ENCODE measurements at places on chromosomes 1 and 21. TPM values are rescaled to one million over a fixed set of nuclear protein-coding genes. Genes with fewer than 3 reads are reported as not detected.

- DNase-seq, result peak; percentile 89
These were observed 1.8 kb upstream of the CSMD2 start for GRCh38 chr1:34166625-34167361.

- no peak for DNase-seq
These were observed 77.4 kb downstream of the S1PR1 start for GRCh38 chr1:101314244-101314643.

DNA sequence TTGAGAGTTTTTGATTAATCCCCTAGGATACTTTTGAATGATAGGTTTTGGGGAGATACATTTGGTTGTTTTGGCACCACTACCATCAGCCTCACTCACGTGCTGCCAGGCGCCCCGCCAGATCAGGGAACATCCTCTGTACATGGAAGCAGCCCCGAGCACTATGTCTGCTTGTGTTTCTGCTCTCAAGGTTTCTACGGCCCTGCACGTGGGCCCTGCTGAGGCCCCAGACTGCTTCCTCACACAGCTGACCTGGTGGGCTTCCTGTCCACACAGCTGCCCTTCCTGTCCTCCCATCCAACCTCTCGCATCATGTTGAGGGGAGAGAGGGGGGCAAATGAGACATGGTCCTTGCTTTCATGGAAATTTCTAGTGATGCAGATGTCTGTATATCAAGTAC, 20.0 kb downstream of the ADARB1 start:
- no peak for DNase-seq

The DNALI1 gene
- total RNA-seq, result 26.7 TPM

GRCh38 chr1:159171688-159172501, 480 bp downstream of the CADM3 start:
- DNase-seq, result peak; percentile 86

The TAS1R1 gene
- total RNA-seq, result 0.25 TPM

- peak; percentile 87 for DNase-seq
These were observed 140.0 kb downstream of the ETS2 start for GRCh38 chr21:38945545-38946245.

GRCh38 chr1:109664671-109665070, 3.2 kb upstream of the GSTM2 start:
- no peak for DNase-seq

- peak; percentile 31 for DNase-seq
These were observed 7.9 kb downstream of the TEX35 start for GRCh38 chr1:178520803-178521202.

GRCh38 chr1:114310695-114311271, 157.1 kb upstream of the SYT6 start:
- DNase-seq, result no peak

Data from endodermal cell (in vitro differentiated cells).